ENCODE measurements at places on chromosomes 6 and 20.

GRCh38 chr6:78829407-78829806, 37.9 kb upstream of the IRAK1BP1 start:
- H3K36me3 ChIP-seq, result no peaks in the 10 kb centered on the region
- no peaks in the 10 kb centered on the region for H3K4me1 ChIP-seq
- no peak overlapping the region for H3K4me3 ChIP-seq
- DNase-seq, result no peak
- no peak overlapping the region for H3K27ac ChIP-seq

DNA sequence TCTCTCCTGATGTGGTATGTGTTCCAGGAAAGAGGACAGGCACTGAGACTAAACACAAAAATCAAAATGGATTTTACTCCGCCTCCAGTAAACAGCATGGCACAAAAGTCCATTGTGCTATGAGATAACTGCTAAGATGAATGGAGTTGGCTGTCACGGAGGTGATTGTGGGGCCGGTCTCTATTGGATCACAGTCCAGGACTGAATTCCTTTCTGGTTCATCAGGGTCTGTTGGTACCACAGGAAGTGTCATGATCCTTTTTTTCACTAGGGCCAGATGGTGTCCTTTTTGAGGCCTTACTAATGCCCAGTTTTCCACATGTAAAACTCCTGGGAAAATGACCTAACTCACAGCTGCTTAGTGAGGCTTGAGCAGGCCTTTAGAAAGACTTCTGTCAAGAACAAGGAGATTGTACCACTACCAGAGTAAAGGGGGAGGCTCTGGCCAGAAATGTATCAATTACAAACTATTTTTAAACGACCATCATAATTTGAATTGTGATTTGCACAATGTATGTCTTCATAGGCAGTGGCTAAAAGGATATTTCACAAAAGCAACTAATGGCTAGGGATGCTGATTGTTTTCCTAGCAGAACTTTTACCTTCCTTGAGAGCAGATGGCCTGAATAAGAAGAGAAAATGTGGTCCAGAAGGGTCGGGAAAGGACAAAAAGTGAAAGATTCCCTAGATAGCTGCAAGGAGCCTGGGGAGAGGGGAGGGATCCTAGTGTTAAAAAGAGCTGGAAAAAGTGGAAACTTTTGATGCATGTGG, 192.2 kb upstream of the POU3F2 start:
- H3K27me3 ChIP-seq, result no peaks in the 10 kb centered on the region
- no peaks in the 10 kb centered on the region for H3K36me3 ChIP-seq
- no peaks in the 10 kb centered on the region for H3K4me1 ChIP-seq
- no peak overlapping the region for H3K4me3 ChIP-seq
- no peak for DNase-seq
- H3K27ac ChIP-seq, result no peak overlapping the region

DNA sequence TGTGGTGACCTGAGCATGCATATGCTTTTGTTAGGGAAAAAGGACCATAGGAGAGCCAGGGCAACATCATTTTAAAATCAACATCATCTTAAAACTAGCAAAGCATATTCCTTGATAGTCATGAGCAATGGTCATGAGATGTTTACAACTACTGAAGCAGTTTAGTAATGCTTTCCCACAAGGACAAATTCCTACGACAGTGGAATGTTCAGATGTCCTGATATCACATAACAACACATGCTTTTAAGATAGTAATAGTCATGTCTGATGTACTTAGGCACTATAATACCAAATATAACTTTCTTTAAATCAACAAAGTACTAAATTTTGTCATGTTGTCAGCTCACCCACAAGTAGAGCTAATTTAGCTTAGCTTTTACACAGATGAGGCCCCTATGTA, 370.3 kb downstream of the HTR1B start:
- H3K36me3 ChIP-seq, result no peaks in the 10 kb centered on the region
- no peaks in the 10 kb centered on the region for H3K27me3 ChIP-seq
- H3K27ac ChIP-seq, result no peak overlapping the region
- no peaks in the 10 kb centered on the region for H3K4me1 ChIP-seq

DNA sequence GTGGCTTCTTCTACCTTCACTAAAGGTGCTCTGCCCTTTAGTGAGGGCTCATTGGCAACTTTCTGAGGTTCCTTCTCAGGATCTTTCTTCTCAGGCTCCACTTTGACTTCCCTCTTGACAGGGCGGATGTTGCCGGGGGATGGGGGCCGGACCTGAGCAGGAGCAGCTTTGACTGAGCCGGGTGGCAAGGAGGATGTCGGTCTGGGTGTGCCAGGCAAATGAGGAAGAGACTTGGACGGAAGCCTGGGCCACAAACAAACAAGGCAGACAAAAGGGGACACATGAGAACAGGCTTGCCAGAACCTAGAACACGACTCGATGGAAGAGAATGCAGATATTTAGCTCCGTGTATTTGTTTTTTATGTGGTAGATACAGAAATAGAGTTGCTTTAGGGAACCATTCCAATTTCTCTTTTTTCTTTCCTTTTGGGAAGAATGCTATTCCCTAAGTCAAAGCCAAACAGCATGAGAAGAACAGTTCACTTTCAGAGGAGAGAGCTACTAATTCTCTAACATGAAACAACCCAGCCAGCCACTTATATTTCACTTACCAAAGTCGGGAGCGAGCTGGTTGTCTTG, 76.2 kb upstream of the BCLAF1 start:
- peak; percentile 53 for DNase-seq
- H3K4me3 ChIP-seq, result no peak overlapping the region
- peaks cover 13% of the 10 kb centered on the region for H3K4me1 ChIP-seq

DNA sequence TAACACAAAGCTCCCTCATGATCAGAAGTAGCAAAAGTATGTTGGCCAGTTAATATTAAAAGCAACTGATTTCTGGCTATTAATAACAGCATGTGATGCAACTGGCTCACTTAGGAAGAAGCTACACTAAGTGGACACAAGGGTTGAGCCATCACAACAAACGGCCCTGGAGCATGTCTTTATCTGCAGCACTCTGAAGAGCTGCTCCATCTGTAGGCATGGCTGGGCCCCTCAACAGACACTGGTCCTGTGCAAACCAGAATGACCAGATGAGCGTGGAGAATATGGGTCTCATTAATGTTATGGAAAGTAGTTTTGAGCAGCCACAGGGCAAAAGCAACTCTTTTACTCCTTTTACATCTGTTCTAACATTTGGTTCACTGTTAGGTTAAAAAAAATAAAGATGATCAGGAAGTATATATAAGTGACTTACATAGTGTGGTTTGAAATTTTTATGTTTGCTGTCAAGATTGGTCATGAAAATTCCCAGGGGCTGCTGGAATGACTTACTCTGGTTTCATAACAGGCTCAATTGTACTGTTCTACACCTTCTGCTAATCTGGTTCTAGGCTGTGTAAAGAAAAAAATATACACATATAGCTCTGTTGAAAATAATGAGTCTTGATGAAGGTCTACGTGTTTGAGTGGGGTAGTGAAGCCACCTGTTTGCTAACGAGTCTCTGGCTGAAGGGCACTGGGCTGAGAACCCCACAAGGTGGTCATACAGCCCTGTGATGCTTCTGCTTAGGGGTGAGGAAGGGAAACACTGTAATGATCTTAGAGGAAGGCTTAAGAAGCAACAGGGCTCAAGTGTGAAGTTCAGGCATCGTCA, 58.1 kb downstream of the INSM1 start:
- H3K36me3 ChIP-seq, result no peaks in the 10 kb centered on the region
- no peak overlapping the region for H3K4me3 ChIP-seq
- H3K27me3 ChIP-seq, result no peaks in the 10 kb centered on the region

DNA sequence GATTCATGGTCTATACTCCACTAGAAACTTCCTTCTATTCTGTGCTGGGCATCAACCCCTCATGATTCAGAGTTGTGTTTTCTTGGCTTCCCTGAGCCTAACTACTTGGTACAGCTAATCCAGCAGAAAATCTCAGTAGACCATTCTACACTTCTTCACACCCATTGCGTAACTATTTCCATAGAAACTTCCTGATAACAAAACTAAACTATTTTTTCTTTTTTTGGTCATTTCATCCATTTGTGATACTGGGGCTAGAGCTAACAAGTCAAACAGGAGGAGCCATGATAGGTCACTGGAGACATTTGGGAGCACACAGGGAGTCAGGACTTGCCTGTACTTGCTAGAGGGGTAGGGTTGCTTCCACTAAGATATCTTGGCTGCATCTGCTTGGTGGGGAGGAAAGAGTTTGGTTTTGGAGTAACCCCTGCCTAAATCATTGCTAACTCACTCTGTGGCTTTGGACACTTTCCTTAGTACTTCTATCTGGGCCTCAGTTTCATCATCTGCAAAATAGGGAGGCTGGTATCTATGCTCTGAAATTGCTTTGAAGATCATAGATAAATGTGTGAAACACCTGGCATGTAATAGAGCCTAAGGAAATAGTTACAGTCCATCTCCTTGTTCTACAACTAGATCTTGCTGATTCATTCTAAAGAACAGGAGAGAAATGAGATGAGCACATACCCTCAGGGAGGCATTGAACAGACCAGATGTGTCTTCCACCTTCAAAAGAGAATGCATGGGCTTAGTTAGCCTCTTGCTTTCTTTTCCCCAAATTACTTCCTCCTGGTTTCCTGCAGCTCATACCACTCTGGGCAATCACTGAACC, 127.9 kb upstream of the ADGRF1 start:
- H3K4me1 ChIP-seq, result no peaks in the 10 kb centered on the region
- no peak for DNase-seq
- no peak overlapping the region for H3K27ac ChIP-seq
- H3K36me3 ChIP-seq, result no peaks in the 10 kb centered on the region
- no peak overlapping the region for H3K4me3 ChIP-seq

DNA sequence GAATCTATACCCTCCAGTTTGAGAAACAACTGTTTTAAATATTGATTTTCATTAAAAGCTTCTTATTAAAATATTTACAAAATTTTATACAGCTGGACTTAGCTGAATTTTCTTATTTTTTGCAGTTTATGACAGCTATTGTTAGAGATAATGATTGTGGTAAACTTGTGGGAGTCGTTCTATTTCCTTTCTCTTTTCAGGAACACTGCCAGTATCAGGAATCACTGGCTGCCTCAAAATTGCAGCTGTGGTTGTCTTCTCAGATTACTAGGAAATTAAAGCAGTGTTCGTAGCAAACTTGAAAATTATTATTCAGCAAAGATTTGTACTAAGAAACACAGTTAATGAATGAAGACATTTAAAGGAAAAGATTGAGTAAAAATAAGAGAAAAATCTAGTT, 311.0 kb downstream of the CENPW start:
- no peak overlapping the region for H3K4me3 ChIP-seq
- H3K36me3 ChIP-seq, result no peaks in the 10 kb centered on the region
- DNase-seq, result no peak
- H3K27me3 ChIP-seq, result no peaks in the 10 kb centered on the region
- H3K27ac ChIP-seq, result no peak overlapping the region
- no peaks in the 10 kb centered on the region for H3K4me1 ChIP-seq

DNA sequence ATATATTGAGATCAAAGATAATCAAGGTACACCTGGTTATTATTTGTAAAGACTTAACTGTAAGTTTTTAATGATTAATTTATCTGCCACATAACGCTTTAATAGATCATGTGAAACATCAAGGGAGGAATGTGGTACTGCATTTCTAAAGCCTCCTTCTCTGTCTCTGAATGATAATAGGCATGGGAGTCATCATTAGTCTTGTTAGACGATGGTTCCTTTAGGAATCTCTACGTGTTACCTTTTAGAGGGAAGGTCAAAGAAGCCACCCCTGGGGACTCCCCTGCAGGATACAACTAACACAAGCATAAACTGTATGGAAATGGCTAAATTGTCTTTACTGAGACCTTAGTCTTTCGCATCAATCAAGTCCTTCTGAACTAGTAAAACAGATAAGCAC, 173.6 kb upstream of the MCHR2 start:
- no peak for DNase-seq
- no peaks in the 10 kb centered on the region for H3K4me1 ChIP-seq
- H3K27ac ChIP-seq, result no peak overlapping the region
- H3K27me3 ChIP-seq, result no peaks in the 10 kb centered on the region
- no peak overlapping the region for H3K4me3 ChIP-seq

DNA sequence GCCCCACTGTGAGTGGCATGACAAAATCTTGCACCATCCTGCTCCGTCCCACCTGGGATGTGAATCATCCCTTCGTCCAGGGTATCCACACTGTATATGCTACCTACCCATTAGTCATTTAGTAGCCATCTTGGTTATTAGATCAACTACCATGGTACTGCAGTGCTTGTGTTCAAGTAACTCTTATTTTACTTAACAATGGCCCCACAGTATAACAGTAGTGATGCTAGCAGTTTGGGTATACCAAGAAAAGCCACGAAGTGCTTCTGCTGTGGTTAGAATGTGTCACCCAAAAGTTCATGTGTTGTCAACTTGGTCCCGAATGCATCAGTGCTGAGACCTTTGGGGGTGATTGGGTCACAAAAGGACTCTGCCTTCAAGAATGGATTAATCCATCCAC, 11.7 kb downstream of the OSER1 start:
- H3K4me3 ChIP-seq, result no peak overlapping the region
- H3K27me3 ChIP-seq, result no peaks in the 10 kb centered on the region
- no peak for DNase-seq
- H3K4me1 ChIP-seq, result peaks cover 37% of the 10 kb centered on the region
- H3K27ac ChIP-seq, result no peak overlapping the region
- H3K36me3 ChIP-seq, result no peaks in the 10 kb centered on the region

GRCh38 chr6:11033825-11034224, 10.3 kb downstream of the ELOVL2 start:
- H3K27me3 ChIP-seq, result peaks cover 3% of the 10 kb centered on the region
- H3K36me3 ChIP-seq, result no peaks in the 10 kb centered on the region
- no peak overlapping the region for H3K27ac ChIP-seq

GRCh38 chr6:133837801-133838349, 51.0 kb upstream of the TCF21 start:
- no peak overlapping the region for H3K4me3 ChIP-seq
- peaks cover 5% of the 10 kb centered on the region for H3K4me1 ChIP-seq
- no peak overlapping the region for H3K27ac ChIP-seq
- no peak for DNase-seq

GRCh38 chr6:153725456-153725855, 313.6 kb upstream of the OPRM1 start:
- H3K36me3 ChIP-seq, result no peaks in the 10 kb centered on the region
- H3K4me1 ChIP-seq, result no peaks in the 10 kb centered on the region
- no peak overlapping the region for H3K4me3 ChIP-seq
- no peak for DNase-seq

GRCh38 chr20:37704955-37705354, 11.1 kb downstream of the CTNNBL1 start:
- no peaks in the 10 kb centered on the region for H3K27me3 ChIP-seq
- H3K27ac ChIP-seq, result no peak overlapping the region
- H3K4me3 ChIP-seq, result no peak overlapping the region

- no peak for DNase-seq
- H3K4me3 ChIP-seq, result no peak overlapping the region
- H3K36me3 ChIP-seq, result no peaks in the 10 kb centered on the region
These were observed 107.3 kb downstream of the PRND start for GRCh38 chr20:4828830-4829513.

DNA sequence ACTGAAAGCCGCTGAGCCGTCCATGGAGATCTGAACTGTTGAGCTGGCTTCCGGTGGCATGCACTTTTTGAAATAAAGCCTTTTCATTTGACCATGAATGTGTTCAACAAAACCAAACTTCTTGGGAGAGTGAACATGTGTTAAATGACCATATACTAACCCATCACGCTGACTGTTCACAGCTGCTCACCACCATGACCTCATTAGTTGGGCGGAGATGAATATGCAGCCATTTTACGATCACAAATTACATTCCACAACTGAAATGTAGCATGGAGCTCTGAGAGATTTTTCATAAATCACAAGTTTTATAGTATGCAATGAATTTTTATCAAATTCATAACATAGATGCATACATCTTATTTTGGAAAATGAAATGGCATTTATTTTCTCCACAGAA, 4.2 kb downstream of the RAMACL start:
- H3K27ac ChIP-seq, result no peak overlapping the region
- no peak for DNase-seq
- H3K4me3 ChIP-seq, result no peak overlapping the region
- H3K36me3 ChIP-seq, result no peaks in the 10 kb centered on the region

- peak overlapping the region; percentile 47 for H3K27ac ChIP-seq
- no peaks in the 10 kb centered on the region for H3K27me3 ChIP-seq
- H3K4me3 ChIP-seq, result no peak overlapping the region
- no peaks in the 10 kb centered on the region for H3K36me3 ChIP-seq
- H3K4me1 ChIP-seq, result peaks cover 6% of the 10 kb centered on the region
These were observed 20.4 kb downstream of the WFDC3 start for GRCh38 chr20:45771182-45771759.
